ENCODE measurements at places on chromosomes 5 and 9. TPM values are rescaled to one million over a fixed set of nuclear protein-coding genes. Genes with fewer than 3 reads are reported as not detected.

Gene ADAMTSL2
- total RNA-seq: 0.14 TPM

Gene PLEKHG4B
- total RNA-seq: not detected

DNA sequence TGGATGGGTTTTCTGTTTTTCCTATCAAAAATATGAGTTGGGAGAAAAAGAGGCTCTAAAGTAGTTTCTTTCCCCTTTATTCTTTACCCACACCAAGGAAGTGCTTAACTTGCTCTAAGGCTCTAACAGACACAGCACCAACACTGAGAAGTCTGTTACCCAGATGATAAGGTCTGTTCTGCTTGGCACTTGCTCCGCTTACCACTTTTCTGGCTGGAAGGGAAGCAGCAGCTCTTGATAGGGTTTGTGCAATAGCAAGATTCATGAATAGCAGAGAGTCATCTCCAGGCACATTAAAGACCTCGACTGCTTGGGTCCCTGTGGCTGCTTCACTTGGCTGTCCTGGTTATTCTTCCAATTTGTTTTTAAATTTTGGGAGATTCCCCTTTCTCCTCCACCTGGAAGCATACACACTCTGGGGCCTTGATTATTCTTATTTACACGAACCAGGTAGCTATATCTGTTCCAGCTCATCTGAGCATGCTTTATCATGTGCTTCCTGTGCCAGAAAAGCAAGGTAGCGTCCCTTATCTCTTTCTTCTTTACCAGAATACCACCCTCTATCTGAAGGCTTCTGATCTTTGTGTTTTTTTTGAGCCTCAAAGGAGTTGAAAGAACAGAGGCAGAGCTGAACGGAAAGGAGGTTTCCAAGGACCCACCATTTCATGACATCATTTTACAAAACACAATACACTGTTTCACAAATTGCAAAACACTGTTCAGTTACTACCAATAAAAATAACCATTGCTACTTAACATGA lies 24.8 kb downstream of the PPP3R2 start:
- no peaks in the 10 kb centered on the region for H3K27me3 ChIP-seq
- H3K36me3 ChIP-seq: peaks cover 28% of the 10 kb centered on the region
- peaks cover 82% of the 10 kb centered on the region for H3K4me1 ChIP-seq
- H3K27ac ChIP-seq: peak overlapping the region; percentile 85
- peak overlapping the region; percentile 3 for H3K4me3 ChIP-seq
- DNase-seq: peak; percentile 31

Gene TMEM215
- total RNA-seq: not detected

Gene SPINK4
- not detected for total RNA-seq

DNA sequence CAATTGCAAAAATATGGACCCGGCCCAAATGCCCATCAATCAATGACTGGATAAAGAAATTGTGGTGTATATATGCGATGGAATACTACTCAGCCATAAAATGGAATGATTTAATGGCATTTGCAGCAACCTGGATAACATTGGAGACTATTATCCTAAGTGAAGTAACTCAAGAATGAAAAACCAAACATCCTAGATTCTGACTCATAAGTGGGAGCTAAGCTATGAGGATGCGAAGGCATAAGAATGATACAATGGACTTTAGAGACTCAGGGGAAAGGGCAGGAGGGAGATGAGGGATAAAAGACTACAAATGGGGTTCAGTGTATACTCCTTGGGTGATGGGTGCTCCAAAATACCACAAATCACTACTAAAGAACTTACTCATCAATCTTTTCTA lies 247.6 kb upstream of the FBXL7 start:
- H3K4me1 ChIP-seq: no peaks in the 10 kb centered on the region
- no peaks in the 10 kb centered on the region for H3K27me3 ChIP-seq
- no peak overlapping the region for H3K4me3 ChIP-seq
- H3K27ac ChIP-seq: no peak overlapping the region

DNA sequence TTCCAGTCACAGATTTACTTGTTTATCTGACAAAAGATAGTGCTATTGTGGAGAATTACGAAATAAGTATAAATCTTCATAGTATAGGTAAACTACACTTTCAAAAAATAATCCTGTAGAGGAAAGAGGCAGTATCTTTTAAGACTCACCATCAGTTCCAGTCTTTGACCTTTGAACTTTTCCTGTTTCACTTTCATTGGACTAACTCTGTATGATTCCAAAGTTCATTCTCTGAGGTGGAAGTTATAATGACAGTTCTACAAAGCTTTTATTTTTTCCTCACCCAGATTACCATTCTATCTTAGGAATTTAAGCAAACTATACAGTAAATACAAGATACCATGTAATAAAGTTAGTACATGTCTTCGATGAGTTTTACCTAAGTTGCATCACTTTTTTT lies 901.3 kb upstream of the SEMA6A start:
- DNase-seq: no peak
- no peaks in the 10 kb centered on the region for H3K27me3 ChIP-seq
- no peak overlapping the region for H3K4me3 ChIP-seq
- no peak overlapping the region for H3K27ac ChIP-seq

Gene MAP1B
- 0.14 TPM for total RNA-seq

DNA sequence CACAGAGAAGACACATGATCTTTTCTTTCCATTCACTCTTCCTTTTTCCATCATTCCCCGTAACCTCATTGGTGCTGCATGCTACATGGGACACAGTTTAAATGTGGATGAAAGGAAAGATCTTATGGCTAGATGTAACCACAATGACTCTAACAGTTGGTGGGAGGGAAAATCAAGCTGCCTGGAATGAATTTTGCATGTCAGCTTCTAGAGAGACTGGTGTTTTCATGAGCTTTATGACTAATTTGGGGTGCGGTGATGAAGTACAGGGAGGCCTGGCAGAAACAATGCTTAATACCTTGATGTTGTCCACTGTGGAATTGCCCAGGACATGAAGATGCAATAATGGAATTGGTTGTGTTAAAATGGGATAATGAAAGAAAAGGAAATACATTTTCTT lies 55.9 kb upstream of the MYO10 start:
- no peak overlapping the region for H3K4me3 ChIP-seq
- peaks cover 2% of the 10 kb centered on the region for H3K4me1 ChIP-seq
- H3K27ac ChIP-seq: no peak overlapping the region
- no peaks in the 10 kb centered on the region for H3K36me3 ChIP-seq

GRCh38 chr5:157263496-157264090 lies 2.3 kb upstream of the CYFIP2 start:
- no peaks in the 10 kb centered on the region for H3K27me3 ChIP-seq
- H3K27ac ChIP-seq: no peak overlapping the region

Gene GLIPR2
- total RNA-seq: 9.7 TPM

GRCh38 chr5:22496666-22497065 lies 356.5 kb downstream of the CDH12 start:
- no peak overlapping the region for H3K4me3 ChIP-seq
- no peaks in the 10 kb centered on the region for H3K4me1 ChIP-seq
- no peak for DNase-seq
- H3K27me3 ChIP-seq: no peaks in the 10 kb centered on the region
- H3K36me3 ChIP-seq: no peaks in the 10 kb centered on the region

Gene C5orf34
- total RNA-seq: 16.3 TPM

Gene SMIM32
- total RNA-seq: not detected

- H3K27ac ChIP-seq: no peak overlapping the region
- DNase-seq: no peak
- no peaks in the 10 kb centered on the region for H3K27me3 ChIP-seq
- no peak overlapping the region for H3K4me3 ChIP-seq
- peaks cover 27% of the 10 kb centered on the region for H3K4me1 ChIP-seq
- H3K36me3 ChIP-seq: no peaks in the 10 kb centered on the region
Measured at GRCh38 chr9:89553451-89554010, 51.3 kb upstream of the GADD45G start.

Gene NCBP1
- 32.4 TPM for total RNA-seq

GRCh38 chr9:123589361-123590239 lies 233.6 kb downstream of the CRB2 start:
- no peaks in the 10 kb centered on the region for H3K4me1 ChIP-seq
- DNase-seq: no peak
- H3K36me3 ChIP-seq: peaks cover 19% of the 10 kb centered on the region
- no peaks in the 10 kb centered on the region for H3K27me3 ChIP-seq

GRCh38 chr5:67495072-67495471 lies 298.5 kb upstream of the CD180 start:
- H3K4me3 ChIP-seq: no peak overlapping the region
- peaks cover 2% of the 10 kb centered on the region for H3K36me3 ChIP-seq
- H3K27ac ChIP-seq: no peak overlapping the region
- H3K27me3 ChIP-seq: no peaks in the 10 kb centered on the region
- DNase-seq: no peak

GRCh38 chr9:126301985-126302603 lies 24.5 kb upstream of the MVB12B start:
- no peak overlapping the region for H3K4me3 ChIP-seq
- no peaks in the 10 kb centered on the region for H3K36me3 ChIP-seq
- DNase-seq: peak; percentile 68
- H3K27ac ChIP-seq: no peak overlapping the region

- no peak for DNase-seq
- peaks cover 10% of the 10 kb centered on the region for H3K4me1 ChIP-seq
- peaks cover 2% of the 10 kb centered on the region for H3K36me3 ChIP-seq
Measured at GRCh38 chr5:68066277-68066955, 149.1 kb upstream of the PIK3R1 start.

DNA sequence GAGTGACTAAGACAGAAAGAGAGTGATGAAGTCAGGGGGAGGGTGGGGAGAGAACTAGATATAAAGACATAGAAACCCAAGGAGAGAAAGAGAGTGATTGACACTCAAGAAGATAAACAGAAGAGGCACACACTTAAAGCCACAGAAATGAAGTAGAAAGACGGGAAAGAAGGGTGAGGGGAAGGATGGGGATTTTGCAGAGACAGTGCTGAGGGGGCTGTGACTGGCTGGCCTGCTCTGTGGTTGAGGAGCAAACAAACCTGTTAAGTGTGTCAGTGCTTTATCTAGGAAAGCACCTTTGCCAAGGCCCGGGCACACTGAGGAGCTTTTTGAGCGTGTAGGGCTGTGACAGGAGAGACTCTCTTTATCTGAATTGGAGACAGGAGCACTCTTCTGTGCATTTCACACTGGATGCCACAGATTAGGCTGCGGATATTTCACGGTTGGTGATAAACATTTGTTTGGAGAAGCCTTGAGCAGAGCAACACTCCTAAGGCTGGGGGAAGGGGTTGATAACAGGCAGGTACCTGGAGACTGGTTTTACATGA lies 109.1 kb downstream of the DOCK2 start:
- no peak overlapping the region for H3K4me3 ChIP-seq
- peaks cover 11% of the 10 kb centered on the region for H3K4me1 ChIP-seq
- no peaks in the 10 kb centered on the region for H3K27me3 ChIP-seq

GRCh38 chr5:71816307-71816706 lies 97.2 kb downstream of the CARTPT start:
- H3K4me1 ChIP-seq: no peaks in the 10 kb centered on the region
- H3K4me3 ChIP-seq: no peak overlapping the region
- no peaks in the 10 kb centered on the region for H3K36me3 ChIP-seq
- H3K27ac ChIP-seq: no peak overlapping the region
- peaks cover 4% of the 10 kb centered on the region for H3K27me3 ChIP-seq

Gene HAPLN1
- total RNA-seq: not detected

- DNase-seq: no peak
- H3K36me3 ChIP-seq: no peaks in the 10 kb centered on the region
- H3K27me3 ChIP-seq: no peaks in the 10 kb centered on the region
- H3K4me3 ChIP-seq: no peak overlapping the region
- H3K27ac ChIP-seq: no peak overlapping the region
Measured at GRCh38 chr9:19192202-19193028, 38.1 kb upstream of the DENND4C start.

DNA sequence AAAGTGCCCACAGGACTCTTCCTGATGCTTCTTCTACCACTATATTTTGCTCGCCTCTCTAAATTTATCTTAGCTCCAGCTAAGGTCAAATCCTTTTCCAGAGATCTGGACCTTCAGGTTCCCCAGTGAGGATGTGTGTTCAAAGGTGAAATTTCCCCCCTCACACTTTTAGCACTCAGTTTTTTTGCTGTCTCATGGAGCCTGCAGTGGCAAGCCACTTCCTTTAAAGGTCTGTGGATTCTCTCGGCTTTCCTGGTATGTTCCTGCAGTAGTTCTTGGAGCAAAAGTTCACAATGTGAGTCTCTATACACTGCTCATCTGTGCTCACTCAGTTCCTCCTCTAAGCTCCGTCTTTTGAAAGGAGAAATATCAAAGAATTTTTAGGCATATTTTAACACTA lies 181.4 kb downstream of the LURAP1L start:
- DNase-seq: no peak
- H3K27me3 ChIP-seq: no peaks in the 10 kb centered on the region
- H3K27ac ChIP-seq: no peak overlapping the region

- H3K27ac ChIP-seq: no peak overlapping the region
- no peak for DNase-seq
- peaks cover 8% of the 10 kb centered on the region for H3K27me3 ChIP-seq
- H3K4me3 ChIP-seq: no peak overlapping the region
- H3K4me1 ChIP-seq: no peaks in the 10 kb centered on the region
- H3K36me3 ChIP-seq: peaks cover 2% of the 10 kb centered on the region
Measured at GRCh38 chr5:95087816-95088317, 197.0 kb downstream of the MCTP1 start.

Gene SCAI
- total RNA-seq: 11.8 TPM

- H3K27ac ChIP-seq: peak overlapping the region; percentile 96
- no peaks in the 10 kb centered on the region for H3K27me3 ChIP-seq
- H3K4me3 ChIP-seq: peak overlapping the region; percentile 57
- H3K4me1 ChIP-seq: peaks cover 93% of the 10 kb centered on the region
- peaks cover 31% of the 10 kb centered on the region for H3K36me3 ChIP-seq
Measured at GRCh38 chr5:131382407-131383395, 118.8 kb downstream of the CDC42SE2 start.

DNA sequence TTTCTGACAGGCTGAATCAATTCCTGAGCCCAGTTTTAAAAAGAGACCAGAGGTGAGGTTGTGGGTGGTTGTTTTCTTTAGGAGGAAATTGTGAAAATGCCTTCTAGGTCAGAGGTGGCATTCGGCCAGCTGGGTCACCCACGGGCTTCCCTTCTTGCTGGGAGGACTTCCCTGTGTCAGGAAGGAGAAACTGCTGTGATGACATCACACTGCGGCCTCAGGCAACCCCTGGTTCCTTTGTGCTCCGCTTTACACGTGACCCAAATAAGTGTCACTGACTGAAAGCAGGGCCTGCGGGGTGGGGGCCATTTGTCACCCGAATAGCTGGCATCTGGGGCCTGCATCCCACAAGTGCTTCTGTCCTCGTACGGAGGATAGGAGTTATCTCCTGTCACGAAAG lies 39.7 kb downstream of the FABP6 start:
- H3K36me3 ChIP-seq: no peaks in the 10 kb centered on the region
- no peak overlapping the region for H3K27ac ChIP-seq
- H3K27me3 ChIP-seq: no peaks in the 10 kb centered on the region
- peaks cover 4% of the 10 kb centered on the region for H3K4me1 ChIP-seq
